WTC11 (cell line): ENCODE measurements at places on chromosomes 1 and 21. TPM values are rescaled to one million over a fixed set of nuclear protein-coding genes. Genes with fewer than 3 reads are reported as not detected.

The UBE2U gene
- total RNA-seq: not detected in 3 replicates

The KHDC4 gene
- 46.0 to 64.4 TPM (median 59.8 TPM) in 3 replicates for total RNA-seq

The EVA1C gene
- total RNA-seq: 2.3 to 3.6 TPM (median 3.1 TPM) in 3 replicates

The AMY1B gene
- not detected in 3 replicates for total RNA-seq

The PLK3 gene
- 10.1 to 16.4 TPM (median 12.0 TPM) in 3 replicates for total RNA-seq

The S100A2 gene
- total RNA-seq: 0.74 to 1.6 TPM (median 0.80 TPM) in 3 replicates

The LINGO4 gene
- not detected in 3 replicates for total RNA-seq

The SMCP gene
- total RNA-seq: not detected in 3 replicates

The CDK18 gene
- 62.1 to 71.9 TPM (median 64.7 TPM) in 3 replicates for total RNA-seq

The PRKCZ gene
- 51.9 to 52.9 TPM (median 52.5 TPM) in 3 replicates for total RNA-seq

The TMEM240 gene
- total RNA-seq: 6.6 to 8.8 TPM (median 8.0 TPM) in 3 replicates

The CYP4A22 gene
- not detected in 3 replicates for total RNA-seq

The ZNF593OS gene
- total RNA-seq: not detected in 3 replicates

The INSRR gene
- 0.05 to 0.11 TPM in 2 of 3 replicates, not detected in the other for total RNA-seq

The LENEP gene
- total RNA-seq: 0.48 to 1.2 TPM in 2 of 3 replicates, not detected in the other

The HAO2 gene
- total RNA-seq: 0.53 to 1.0 TPM (median 0.80 TPM) in 3 replicates

The CDA gene
- 7.3 to 12.5 TPM (median 7.5 TPM) in 3 replicates for total RNA-seq

The CHI3L1 gene
- total RNA-seq: 0.24 to 0.41 TPM (median 0.27 TPM) in 3 replicates

The PROK1 gene
- not detected in 3 replicates for total RNA-seq

The AIRE gene
- total RNA-seq: 0.05 to 0.09 TPM in 2 of 3 replicates, not detected in the other

The CD5L gene
- total RNA-seq: not detected in 3 replicates

The PADI2 gene
- total RNA-seq: 3.8 to 5.1 TPM (median 4.4 TPM) in 3 replicates

The COL9A2 gene
- 4.2 to 5.5 TPM (median 4.7 TPM) in 3 replicates for total RNA-seq

The CADM3 gene
- 5.1 to 5.5 TPM (median 5.3 TPM) in 3 replicates for total RNA-seq

The FAAH gene
- total RNA-seq: 26.4 to 38.6 TPM (median 28.1 TPM) in 3 replicates

The PRPF38A gene
- total RNA-seq: 59.6 to 62.4 TPM (median 59.7 TPM) in 3 replicates
